ENCODE measurements at places on chromosomes 3 and 15. TPM values are rescaled to one million over a fixed set of nuclear protein-coding genes. Genes with fewer than 3 reads are reported as not detected.

Gene CDHR4
- total RNA-seq: 0.23 TPM

Gene SLC6A1
- not detected for total RNA-seq

Gene MCF2L2
- 0.75 TPM for total RNA-seq

Gene OSBPL10
- 15.5 TPM for total RNA-seq

Gene HES1
- total RNA-seq: 9.5 TPM

Gene MYO5C
- 4.6 TPM for total RNA-seq

Gene SMCO1
- total RNA-seq: not detected

Gene ALDH1A3
- total RNA-seq: 18.9 TPM

Gene IL17RB
- total RNA-seq: 1.2 TPM

Gene TEX55
- not detected for total RNA-seq

Gene CIAO2A
- total RNA-seq: 108 TPM

Gene FAM131A
- 10.2 TPM for total RNA-seq

Gene ACKR2
- total RNA-seq: not detected

Gene SPATA12
- 0.41 TPM for total RNA-seq

Gene BSN
- total RNA-seq: 0.08 TPM

Gene SLC15A2
- 0.29 TPM for total RNA-seq

Gene NTRK3
- 27.5 TPM for total RNA-seq

Gene CFAP91
- total RNA-seq: 0.29 TPM

Measured in A549 treated with ZK216348 at 1 μM for 4 hours (cell line).